ENCODE measurements at places on chromosomes 16 and 17.

DNA sequence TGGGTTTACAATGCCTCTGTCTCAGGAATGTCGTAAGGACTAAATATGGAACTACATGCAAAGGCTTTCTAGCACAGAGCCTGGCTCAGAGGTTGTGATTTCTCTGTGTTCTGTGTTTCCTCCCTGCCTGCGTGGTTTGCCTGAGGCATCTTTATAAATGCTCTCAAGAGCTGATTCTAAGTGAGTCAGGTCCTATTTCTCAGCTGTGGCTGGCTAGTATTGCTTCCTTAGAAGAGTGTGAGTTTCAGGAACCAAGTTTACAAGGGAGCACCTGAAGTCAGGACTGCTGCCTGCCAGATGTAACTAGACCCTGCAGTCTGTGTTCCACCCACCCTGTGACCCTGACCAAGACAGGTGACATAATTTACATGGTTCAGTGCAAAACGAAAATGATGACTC is 8.0 kb upstream of the CCL1 start:
- no peak for DNase-seq

DNA sequence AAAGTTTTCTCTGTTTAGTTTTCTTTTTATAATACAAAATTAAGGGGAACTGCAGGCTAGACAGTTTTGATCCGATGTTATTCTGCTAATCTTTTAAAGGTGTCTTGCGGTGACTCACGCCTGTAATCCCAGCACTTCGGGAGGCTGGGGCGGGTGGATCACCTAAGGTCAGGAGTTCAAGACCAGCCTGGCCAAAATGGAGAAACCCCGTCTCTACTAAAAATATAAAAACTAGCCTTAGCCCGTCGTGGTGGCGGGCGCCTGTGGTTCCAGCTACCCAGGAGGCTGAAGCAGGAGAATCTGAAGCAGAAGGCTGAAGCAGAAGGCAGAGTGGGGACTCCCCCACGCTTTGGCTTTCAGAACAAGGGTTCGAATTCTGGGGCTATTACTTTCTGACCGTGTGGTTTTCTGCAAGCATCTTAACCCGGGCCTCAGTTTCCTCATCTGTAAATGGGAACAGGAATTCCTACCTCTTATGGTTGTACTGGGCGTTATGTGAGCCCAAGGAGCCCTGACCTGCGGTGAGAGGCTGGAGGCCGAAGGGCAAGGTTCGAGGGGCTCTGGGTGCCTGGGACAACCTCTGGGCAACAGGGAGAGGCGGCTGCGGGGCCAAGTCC is 1.2 kb upstream of the KATNB1 start:
- DNase-seq: no peak

GRCh38 chr17:83183951-83184506 is 104.6 kb downstream of the METRNL start:
- DNase-seq: no peak

DNA sequence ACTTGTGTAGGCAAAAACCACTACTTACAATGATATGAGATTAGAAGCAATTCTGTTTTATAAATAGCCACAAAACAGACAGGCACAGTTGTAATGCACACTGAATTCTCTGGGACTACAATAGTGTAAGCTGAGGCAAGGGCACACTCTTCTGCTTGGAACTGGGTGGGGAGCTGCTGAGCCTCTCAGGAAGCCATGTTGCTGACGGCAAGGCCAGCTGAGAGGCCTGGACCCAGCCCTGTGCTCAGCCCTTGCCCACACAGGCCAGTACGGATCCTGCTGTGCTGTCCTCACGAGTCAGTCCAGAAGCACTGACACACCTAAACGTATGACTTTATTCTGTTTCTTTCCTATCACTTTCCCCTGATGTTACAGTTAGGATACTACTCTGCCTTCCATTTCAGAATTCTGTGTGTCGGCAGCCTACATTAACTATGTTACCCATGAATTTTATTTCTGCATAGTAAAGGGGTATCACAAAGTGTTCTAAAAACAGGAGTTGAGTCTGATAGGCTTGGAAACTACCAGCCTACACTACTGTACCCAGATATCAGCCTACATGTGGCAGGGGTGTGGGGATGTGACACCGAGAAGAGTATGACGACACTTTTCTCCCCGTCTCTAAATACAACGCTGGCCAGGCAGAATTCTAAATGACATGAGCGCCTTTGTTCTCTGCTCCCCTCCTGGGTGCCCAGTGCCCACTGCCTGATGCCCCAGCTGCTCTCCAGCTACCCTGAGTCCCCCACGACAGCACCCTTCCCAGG is 41.1 kb upstream of the FAAP100 start:
- no peak for DNase-seq

GRCh38 chr17:62708587-62708986 is 81.1 kb downstream of the MRC2 start:
- no peak for DNase-seq

GRCh38 chr17:17035490-17035889 is 6.8 kb upstream of the MPRIP start:
- DNase-seq: no peak

- DNase-seq: no peak
Measured at GRCh38 chr16:23867566-23867965, 31.8 kb downstream of the PRKCB start.

DNA sequence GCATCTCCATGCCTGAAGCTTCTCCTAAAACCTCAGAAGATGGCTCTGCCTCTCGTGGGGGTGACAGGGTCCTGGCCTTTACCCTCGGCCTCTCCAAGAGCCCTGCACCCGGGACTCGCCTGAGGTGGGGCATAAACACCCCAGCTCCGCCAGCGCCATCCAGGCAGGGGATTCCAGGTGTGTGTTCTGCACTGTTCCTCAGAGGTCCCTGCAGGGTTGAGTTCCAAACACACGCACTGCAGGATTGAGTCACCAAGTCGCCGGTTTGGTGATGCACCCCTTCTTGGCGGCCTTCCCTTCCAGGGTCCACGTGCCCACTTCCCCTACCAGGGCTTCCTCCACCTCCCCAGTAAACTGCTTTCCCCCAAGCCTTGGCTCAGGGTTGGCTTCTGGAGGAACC is 40.0 kb upstream of the RBFOX3 start:
- no peak for DNase-seq

DNA sequence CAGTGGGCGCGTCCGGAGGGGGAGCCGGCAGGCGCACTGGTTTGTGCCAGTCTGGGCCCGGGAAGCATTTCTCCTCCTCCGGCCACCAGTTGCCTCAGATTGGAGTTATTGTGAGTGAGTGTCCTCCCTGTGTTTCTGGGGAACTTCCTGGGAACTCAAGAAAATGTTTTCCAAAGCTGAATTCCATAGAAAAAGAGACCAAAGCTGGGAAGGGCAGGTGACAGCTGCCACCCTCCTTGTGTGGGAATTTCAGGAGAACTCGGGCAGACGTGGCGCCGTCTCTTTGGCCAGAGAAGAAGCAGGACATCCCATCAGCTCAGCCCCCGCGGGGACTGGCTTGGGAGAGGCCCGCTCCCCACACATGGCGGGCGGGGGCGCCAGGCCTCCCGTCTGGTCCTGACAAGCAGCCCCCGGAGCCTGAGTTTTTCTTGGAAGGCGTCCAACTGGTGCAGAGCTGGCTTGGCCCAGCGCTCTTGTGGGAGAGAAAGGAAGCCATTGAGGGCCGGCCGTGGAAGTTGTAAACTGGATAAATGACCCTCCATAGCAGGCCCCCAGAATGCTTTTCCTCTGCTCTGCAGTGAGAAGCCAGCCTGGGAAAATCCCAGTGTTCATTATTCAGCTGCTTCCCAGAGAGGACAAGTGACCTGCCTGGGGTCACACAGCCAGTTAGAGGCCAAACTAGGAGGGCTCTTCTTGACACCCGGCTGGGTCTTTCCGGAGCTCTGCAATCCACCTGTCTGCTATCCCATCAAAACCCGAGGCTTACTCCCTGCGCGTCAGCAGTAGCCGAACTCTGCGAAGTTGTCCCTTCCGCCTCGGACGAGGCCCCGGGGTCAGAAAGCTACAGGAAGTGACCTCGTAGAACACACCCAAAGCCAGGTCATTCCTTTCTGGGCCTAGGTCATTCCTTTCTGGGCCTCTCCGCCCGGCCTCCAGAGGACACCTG is 39.2 kb upstream of the GSE1 start:
- DNase-seq: no peak

GRCh38 chr16:49889725-49890397 is 33.9 kb upstream of the ZNF423 start:
- DNase-seq: no peak

DNA sequence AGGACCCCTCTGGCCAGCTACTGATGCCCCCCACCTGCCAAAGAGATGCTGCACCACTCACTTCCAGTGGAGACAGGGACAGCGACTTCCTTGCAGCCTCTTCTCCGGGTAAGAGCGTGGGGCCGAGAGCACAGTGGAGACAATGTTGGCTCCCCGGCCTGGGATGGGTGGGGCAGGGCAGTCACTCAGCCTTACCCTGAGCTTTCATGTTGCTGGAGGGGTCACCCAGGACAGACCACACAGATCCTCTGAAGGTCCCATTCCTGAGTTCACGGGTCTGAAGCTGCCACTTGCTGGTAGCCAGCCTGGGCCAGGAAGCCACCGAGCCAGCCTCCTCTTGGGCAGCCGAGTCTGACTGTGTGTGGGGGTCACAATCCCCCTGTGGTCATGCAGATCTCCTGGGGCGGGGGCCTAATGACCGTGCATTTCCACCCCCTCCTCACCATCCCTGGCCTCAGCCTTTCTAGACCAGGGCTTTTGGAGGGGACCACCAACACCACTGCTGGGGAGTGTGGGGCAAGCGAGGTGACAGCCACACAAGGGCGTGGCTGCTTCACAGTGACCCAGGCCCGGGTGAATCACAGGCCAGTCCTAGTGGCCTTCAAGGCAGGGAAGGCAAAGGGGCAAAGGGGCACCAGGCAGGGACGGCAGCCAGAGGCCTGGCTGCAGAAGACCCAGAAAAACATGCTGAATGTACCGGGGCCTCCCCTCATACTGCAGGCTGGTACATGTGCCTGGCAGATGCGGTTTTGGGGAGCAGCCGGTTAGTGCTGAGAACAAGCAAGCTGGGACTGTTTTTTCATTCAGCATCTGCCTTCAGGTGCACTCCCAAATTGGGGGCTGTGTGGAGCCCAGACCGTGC is 10.4 kb downstream of the TAF1C start:
- DNase-seq: no peak

DNA sequence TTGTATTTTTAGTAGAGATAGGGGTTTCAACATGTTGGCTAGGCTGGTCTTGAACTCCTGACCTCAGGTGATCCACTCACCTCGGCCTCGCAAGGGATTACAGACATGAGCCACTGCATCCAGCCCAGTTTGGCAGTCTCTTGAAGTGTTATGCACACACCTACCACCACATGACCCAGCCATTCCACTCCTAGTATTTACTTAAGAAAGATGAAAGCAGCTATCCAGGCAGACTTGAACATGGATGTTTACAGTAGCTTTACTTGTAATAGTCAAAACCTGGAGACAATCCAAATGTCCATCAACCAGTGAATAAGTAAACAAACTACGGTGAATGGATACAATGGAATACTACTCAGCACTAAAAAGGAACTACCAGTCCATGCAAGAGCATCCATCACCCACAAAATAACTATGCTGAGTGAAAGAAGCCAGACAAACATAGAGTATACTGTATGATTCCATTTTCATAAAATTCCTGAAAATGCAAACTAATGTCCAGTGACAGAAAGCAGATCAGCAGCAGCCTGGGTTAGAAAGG is 37.8 kb upstream of the RASD1 start:
- no peak for DNase-seq

DNA sequence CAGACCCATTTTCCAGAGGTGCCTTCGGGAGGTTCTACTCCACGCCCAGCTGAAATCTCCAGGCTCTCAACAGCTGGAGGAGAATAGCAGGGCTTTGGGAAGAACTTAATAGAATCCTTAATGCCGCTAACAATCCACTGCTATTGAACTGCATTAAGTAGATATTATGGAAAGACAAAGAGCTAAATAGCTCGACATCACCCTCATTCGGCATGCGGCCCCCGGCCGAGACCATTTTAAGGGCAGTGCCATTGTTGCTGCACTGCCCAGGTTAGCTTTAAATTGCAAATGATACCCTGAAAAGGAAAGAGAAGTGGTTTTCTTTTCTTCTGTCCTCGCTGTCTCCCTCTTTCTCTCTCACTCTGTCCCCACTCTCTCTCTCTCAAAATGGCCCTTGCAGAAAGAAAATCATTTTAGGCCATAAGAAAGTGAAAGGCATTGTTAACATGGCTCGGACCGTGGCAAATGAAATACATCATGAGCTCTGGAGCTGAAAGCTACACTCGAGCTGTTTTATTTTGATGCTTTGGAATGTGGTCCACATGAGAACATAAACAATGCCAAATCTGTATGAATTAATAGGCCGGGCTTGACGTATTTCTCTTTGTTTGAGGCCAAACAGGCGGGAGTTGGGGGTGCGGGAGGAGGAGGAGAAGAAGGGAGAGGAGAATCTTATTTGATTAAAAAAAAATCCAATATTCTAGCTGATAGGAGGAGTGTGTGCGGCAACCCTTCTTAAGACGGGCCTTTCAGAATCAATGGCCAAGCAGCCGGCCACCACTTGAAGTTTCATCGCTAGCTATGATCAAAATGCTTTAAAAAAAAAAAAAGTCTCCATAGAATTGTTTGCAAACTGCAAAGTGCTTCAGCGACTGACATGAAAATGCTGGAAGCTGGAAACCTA is 298.8 kb upstream of the IRX3 start:
- DNase-seq: no peak

DNA sequence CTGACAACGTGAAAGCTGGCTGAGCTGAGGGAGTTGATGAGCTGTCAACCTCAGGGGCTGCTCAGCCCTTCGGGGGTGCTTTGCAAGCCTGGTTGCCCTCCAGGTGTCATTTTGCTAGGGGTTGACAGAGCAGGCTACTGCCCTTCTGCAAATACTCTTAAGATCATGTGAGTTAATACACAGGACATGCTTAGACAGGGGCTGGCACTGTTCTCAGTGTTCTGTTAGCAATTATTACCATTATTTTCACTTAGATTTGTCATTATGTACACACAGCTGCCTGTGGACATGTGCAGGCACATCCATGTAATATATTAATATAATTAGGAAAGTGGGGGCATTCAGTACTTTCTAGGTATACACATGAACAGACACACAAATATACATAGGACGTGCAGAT is 554.3 kb upstream of the HSBP1 start:
- DNase-seq: no peak

DNA sequence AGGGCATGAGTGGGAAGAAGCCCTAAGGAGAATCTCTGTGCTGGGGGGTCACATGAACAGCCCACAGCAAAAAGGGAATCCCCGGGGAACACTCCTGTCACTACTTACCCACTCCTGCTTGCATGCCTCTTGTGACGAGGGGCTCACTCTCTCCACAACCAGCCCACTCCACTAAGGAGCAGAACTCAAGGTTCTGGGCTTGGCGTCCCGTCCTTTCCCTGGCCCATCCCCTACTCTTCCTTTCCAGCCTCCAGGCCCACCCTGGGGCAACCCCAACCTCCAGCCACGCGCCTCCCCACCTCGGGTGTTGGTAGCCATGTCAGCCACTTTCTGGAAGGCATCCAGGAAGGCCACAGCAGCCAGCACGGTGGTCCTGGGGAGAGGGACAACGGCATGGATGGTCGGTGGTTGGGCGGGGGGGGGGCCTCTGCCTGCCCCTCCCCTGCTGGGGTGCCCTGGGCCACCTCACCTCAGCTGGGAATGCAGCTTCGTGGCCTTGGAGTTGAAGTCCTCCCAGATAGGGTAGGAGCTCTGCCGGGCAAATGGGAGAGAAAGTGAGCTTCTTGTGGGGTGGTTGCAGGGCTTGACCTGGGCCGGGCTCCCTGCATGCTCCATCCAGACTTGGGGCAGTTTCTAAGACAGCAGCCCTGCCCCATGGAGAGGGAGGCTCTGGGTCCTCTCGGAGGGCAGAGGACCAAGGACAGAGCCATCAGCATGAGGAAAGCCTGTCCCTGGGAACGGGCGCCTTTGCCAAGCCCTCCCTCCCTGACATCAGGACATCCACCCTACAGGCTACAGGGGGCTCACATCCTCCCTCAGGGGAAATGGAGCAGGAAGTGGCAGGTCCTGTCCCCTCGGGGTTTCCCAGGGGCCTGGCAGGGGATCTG is 5.1 kb downstream of the MTSS2 start:
- DNase-seq: no peak

Data from T-helper 17 cell (primary cell).